Activated T-cell treated with anti-CD3 and anti-CD28 coated beads, Interleukin-2, amount 50 U/mL, for 4 hours (primary cell): ENCODE measurements at places on chromosomes 1 and 21. TPM values are rescaled to one million over a fixed set of nuclear protein-coding genes. Genes with fewer than 3 reads are reported as not detected.

The TSHB gene
- not detected for total RNA-seq

The LRRN2 gene
- not detected for total RNA-seq

- no peak for DNase-seq
Observed at GRCh38 chr1:201126832-201127754, at the start of gene ASCL5. Gene ASCL5 (minus strand): TSS chr1:201127184. CDS start chr1:201115372, 11,812 bp downstream.

DNA sequence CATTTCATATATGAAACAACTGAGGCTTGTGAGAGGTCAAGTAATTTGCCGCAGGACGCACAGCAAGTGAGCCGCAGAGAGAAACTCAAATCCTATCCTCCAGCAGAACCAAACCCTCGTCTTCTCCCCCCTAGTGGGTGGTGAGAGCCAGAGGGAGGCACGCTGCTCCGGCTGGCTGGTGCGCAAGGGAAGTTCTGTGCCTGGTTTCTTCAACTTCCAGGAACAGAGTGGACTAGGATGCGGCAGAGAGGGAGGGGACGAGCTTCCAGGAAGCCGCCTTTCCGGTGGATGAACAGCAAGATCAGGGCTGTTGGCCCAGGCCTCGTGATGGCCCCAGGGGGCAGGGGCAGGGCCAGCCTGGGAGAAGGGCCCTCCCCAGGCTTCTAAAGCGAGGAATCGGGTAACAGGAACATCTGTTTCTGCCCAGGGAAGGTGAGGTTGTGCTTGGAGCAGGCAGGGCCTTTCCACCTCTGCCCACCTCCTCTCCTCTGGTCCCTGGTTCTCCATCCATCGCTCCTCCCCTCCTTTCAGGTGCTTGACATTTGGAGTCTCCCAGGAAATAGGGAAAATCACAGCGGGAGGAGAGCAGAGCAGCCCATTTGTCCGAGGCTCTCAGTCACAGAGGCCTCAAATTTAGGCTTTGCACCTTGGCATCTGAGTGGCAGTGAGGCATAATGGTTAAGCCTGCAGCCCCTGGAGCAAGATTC, 16.8 kb upstream of the PDIK1L start:
- no peak for DNase-seq

- DNase-seq = no peak
Observed at GRCh38 chr1:9910076-9910422, at the start of gene CTNNBIP1. Gene CTNNBIP1 (minus strand): TSS chr1:9910269. CDS start chr1:9872064, 38,205 bp downstream.

GRCh38 chr1:26922431-26922729, 837 bp downstream of the NUDC start:
- DNase-seq = no peak

- no peak for DNase-seq
Observed at GRCh38 chr1:97680894-97681293, 239.9 kb downstream of the DPYD start.

GRCh38 chr1:198492872-198493271, 47.6 kb downstream of the ATP6V1G3 start:
- no peak for DNase-seq
